ENCODE measurements at places on chromosomes 6 and 20. TPM values are rescaled to one million over a fixed set of nuclear protein-coding genes. Genes with fewer than 3 reads are reported as not detected.

- H3K4me1 ChIP-seq = no peaks in the 10 kb centered on the region
- no peaks in the 10 kb centered on the region for H3K36me3 ChIP-seq
- no peaks in the 10 kb centered on the region for H3K27me3 ChIP-seq
- no peak overlapping the region for H3K4me3 ChIP-seq
- no peak overlapping the region for H3K27ac ChIP-seq
Observed at GRCh38 chr20:11035211-11035610, 361.4 kb upstream of the JAG1 start.

- H3K4me1 ChIP-seq = peaks cover 26% of the 10 kb centered on the region
- H3K27ac ChIP-seq = no peak overlapping the region
- H3K36me3 ChIP-seq = peaks cover 3% of the 10 kb centered on the region
- H3K4me3 ChIP-seq = no peak overlapping the region
Observed at GRCh38 chr20:38979842-38980241, 17.7 kb downstream of the DHX35 start.

DNA sequence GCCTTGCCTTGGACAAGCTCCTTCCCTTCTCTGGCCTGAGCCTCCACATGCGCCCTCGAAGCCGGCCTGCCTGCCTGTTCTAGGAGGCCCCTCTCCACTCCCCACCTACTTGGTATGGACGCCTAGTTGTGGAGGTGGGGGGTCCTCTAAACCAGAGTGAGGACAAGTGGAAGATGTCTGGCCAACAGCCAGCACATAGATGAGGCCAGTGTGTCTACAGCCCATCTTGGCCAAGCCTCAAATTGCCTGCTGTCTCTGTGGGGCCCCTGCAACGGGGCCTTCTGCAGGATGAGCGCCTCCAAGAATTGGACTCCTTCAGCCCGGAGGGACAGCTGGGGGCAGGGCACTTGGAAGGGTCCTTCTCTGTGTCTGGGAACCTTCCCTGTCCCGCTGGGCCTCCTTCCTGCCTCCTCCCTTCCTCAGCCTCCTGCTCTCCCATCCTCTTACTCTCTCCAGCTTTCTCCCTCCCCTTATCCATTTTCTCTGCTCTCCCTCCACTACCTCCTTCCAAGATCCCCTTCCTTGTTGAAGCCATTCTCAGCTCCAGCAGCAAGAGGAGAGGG lies 1.6 kb downstream of the MDFI start:
- no peak for DNase-seq
- no peak overlapping the region for H3K27ac ChIP-seq
- H3K4me1 ChIP-seq = peaks cover 21% of the 10 kb centered on the region
- no peaks in the 10 kb centered on the region for H3K27me3 ChIP-seq
- peaks cover 28% of the 10 kb centered on the region for H3K36me3 ChIP-seq

DNA sequence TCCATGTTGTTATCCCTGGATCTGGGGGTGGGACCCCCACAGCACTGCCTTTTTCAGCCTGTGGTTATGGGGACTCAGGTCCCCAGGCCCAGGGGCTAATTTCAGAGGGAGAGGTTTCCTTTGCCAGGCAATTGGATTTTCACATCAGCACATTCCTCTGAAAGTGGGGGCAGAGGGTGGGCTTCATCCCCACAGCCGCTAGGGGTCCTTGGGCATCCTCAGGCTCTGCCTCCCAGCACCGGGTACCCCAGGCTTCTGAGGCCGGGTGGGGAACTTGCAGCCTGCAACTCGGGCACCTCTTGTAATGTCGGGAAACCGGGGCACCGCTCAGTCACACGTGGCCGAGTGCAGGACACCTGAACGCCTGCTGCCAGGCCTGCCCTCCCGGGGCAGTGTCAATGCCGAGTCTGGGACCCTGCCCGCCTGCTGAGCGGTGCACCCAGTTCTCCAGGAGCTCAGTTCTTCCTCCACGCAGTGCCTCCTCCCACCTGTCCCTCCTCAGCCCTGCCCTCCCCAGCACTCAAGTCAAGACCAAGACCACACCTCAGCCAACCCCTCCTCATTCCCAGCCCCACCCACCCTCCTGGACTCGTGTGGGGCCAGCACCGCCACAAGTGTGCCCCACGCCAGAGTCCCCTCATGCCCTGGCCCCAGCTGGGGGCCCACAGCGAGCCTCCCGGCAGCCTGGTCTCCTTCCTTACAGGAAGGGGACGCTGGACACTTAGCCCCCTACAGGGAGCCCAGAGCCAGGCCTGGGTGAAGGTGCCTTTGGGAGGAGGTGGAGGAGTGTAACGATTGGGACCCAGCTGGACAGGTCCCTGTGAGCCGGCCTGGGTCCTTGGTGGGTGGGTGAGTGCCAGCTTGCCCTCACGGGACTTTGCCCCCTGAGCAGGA lies 8.8 kb upstream of the CHRNA4 start:
- peaks cover 100% of the 10 kb centered on the region for H3K27me3 ChIP-seq
- DNase-seq = no peak
- H3K36me3 ChIP-seq = no peaks in the 10 kb centered on the region
- H3K4me1 ChIP-seq = no peaks in the 10 kb centered on the region

DNA sequence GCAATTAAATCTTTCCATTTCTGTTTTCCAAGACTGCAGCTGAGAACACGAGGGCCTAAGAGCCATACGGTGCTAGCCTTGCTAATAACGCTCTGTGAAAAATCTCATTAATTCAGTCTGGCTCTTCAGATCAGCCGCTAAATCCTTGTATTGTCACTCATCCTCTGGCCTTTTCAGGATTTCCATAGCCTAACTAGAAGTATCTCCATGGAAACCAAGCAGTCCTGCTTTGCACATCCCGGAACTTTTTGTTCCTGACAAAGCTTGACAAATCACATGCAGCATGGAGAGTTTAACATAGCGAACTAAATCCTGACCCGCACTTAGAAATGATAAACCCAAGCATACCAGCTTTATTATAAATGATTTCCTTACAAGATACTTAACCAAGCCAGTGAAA lies 383.7 kb downstream of the CD83 start:
- no peak overlapping the region for H3K4me3 ChIP-seq
- H3K27ac ChIP-seq = no peak overlapping the region
- no peaks in the 10 kb centered on the region for H3K27me3 ChIP-seq
- H3K36me3 ChIP-seq = no peaks in the 10 kb centered on the region

GRCh38 chr6:30813631-30814145 lies 69.3 kb upstream of the IER3 start:
- peaks cover 25% of the 10 kb centered on the region for H3K36me3 ChIP-seq
- H3K27ac ChIP-seq = peak overlapping the region; percentile 84
- H3K27me3 ChIP-seq = no peaks in the 10 kb centered on the region
- peaks cover 51% of the 10 kb centered on the region for H3K4me1 ChIP-seq
- peak overlapping the region; percentile 3 for H3K4me3 ChIP-seq
- no peak for DNase-seq

TMC2 gene
- total RNA-seq = not detected

FOXA2 gene
- 1.1 TPM for total RNA-seq

Data from Calu3 (cell line).